Stimulated activated CD4-positive, alpha-beta T cell treated with anti-CD3 and anti-CD28 coated beads, TNF-alpha, amount 100 ng/mL, for 1 hour (primary cell): ENCODE measurements at places on chromosomes 7 and 10.

DNA sequence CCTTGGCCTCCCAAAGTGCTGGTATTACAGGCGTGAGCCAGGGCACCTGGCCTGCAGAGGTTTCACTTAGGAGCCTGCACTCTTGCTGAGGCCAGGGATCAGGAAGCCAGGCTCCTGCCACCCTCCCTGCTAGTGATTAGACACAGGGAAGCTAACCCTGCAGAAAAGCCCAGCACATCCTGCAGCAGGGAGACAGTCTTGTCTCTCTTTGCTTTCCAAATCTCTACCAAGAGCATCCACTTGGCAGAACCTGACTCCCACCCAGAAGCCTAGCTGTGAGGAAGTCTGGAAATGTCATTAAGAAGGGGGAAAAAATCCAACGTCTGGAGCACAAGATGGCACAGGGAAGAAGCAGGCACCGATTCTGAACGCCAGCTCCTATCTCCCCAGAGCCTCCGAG lies 8.0 kb upstream of the FAM171A1 start:
- DNase-seq = no peak

DNA sequence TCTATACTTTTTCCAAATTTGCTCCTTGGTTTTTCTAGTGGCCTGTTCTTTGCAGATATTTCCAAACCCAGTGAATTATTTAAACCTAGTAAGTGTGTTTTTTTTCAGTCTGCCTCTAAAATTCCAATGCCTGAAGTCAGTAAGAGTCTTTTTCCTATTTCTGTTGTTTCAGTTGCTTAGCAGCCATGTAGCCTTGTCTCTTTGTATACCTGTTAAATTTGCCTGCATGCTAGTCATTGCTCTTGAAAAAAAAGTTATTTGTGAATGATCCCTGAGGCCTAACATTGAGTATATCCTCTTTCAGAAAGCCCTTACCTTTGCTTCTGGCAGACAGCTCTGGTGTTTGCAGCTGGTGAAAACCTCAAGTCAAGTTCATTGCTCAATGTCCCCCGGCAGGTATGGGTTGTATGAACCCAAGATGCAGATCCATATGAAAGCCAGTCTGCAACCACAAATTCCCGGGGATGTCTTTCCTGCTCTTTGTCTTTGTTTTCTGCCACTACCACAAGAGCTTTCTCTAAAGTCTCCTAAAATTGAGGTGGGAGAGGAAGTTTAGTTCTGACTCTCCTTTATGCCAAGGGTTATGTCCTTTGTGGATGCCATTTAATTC lies 35.7 kb downstream of the CH25H start:
- no peak for DNase-seq

GRCh38 chr10:103125323-103126267 lies 67.5 kb downstream of the NT5C2 start:
- no peak for DNase-seq

DNA sequence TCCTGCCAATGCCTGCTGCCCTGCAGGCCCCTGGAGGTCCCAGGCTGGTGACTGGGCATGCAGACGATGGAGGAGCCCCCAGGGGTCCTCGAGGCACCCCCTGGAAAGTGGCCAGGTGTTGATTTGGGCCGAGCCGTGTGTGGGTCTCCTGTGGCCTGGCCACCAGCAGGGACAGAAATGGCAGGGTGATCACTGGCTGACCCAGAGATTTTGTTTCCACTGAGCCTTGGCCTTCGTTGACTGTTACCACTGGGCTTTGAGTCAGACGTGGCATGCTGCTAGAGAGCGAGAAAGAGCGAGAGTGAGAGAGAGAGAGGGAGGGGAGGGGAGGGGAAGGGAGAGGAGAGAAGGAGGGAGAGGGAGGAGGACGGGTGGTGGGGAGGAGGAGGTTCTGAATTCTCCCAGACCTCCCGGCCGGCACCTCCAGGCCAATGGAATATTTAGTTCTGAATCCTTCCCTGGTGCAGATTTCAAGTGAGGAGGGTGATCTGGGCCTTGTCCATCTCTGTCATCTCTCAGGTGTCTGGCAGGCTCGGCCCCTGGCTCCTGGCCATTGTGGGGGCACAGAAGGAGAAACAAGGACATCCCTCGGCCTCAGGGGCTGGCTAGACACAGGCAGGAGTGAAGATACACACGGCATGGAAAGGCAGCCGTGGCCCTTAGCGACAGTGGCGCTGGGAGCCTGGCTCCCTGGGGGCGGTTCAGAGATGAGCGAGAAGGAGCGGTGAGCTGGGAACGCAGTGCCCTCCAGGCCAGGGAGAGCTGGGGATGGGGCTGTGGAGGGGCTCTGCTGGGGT lies 58.2 kb downstream of the GLRX3 start:
- no peak for DNase-seq

DNA sequence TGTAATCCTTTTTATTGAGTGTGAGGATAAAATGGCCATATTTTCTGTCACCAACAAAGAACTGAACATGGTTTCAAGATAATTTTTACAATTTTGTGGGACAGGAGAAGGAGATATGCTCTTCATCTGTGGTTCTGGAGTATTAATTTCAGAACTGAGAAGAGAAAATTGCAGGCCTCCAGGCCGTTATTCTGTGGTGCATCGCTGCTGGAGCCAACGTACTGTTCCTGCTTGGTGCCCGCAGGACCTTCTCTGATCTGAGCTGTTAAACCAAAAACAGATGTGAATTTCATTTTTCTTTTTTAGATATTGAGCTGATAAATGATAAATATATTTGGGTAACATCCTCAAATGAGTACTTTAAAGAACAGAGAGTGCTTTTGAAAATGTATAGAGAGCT lies 63.9 kb downstream of the IKZF1 start:
- DNase-seq = no peak
